ENCODE measurements at places on chromosomes 7 and 10. TPM values are rescaled to one million over a fixed set of nuclear protein-coding genes. Genes with fewer than 3 reads are reported as not detected.

DNA sequence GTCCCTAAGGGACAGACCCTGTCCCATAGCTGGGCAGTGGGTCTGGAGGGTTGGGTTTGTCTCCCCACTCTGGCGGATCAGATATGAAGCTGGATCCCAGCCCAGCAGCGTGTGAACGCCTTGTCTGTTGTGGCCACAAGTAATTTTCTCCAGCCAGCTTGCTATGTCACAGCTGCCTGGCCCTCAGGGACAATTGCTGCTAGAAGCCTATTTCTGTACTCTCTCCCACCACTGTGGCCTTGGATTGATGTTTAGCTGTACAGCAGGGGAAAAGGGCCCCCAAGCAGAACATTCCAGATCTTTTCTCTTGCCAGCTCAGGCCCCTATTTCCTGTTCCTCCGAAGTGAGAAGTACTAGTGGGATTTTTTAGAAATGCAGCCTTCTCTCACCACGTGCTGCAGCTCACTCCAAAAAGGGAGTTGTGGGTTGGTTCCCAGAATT is 53.5 kb upstream of the WAC start:
- DNase-seq, result no peak

DNA sequence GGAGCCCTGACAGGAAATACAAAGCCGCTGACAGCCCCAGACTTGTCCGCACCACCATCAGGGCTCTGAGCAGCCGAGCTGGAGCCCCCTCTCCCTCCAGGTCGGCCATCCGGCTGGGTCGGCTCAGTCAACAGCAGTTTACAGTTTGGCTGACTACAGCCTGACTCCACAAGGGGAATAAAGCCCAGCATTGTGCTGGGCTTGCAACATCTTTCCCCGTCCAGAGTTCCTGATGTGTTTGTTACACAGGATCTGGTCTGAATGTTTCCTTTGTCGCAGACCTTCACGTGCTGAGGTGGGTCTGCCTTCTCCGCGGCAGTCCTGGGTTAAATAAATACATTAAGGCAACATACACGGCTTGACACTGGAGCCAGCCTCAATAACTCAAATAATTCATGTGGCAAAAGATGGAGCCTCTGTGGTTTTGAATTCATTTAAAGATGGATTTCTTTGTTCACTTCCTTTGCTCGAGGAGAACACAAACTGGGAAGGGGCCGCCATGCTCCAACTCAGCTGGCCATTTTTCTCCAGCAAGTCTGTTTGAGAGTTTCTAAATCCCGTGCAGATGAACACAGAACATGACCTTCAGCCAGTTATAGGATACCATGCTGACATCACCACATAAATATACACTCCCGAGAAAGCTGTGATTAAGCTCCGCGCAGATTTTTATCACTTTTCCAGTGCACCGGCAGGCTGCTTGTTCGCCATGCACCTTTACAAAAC is 192.1 kb downstream of the WDR11 start:
- DNase-seq, result no peak

DNA sequence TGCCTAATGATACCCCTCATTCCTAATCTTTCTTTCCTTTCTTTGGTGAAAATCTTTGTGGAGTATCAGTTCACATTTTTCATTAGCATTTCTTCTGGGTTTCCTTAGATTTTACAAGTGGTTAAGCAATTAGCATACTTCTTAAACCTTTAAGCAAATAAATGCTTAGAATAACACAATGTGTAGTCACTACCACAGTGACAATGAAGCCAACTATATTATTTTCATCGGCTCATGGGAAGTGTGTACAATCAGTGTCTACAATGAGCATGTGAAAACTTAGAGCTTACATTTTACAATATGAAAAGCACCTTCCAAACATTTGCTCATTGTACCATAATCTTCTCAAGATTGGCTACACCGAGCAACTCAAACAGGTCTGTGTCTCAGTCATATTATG is 176.2 kb upstream of the PLXNA4 start:
- DNase-seq, result no peak

DNA sequence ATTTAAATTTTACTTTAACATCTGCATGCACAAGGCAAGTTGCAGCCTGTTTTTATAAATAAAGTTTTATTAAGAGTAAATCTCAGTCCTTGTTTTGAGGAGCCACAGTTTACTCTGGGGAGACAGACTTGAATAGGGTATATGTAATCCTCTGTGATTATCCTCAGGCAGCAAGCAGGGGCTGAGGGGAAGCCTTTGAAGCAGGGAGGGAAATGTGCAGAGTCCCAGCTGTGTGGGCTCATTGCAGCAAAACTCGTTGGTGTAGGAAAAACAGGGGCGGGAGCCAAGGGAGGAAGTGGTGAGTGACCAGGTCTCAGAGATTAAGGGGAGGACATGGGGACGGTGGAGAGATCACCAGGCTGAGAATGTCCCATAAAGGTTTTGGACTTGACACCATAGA is 34.3 kb upstream of the SMC3 start:
- DNase-seq, result no peak

The CPA1 gene
- total RNA-seq, result not detected

- DNase-seq, result peak; percentile 14
These were observed 150.2 kb downstream of the NSUN6 start for GRCh38 chr10:18501198-18501597.

The SEMA3D gene
- total RNA-seq, result not detected

The SDK1 gene
- 1.9 TPM for total RNA-seq

DNA sequence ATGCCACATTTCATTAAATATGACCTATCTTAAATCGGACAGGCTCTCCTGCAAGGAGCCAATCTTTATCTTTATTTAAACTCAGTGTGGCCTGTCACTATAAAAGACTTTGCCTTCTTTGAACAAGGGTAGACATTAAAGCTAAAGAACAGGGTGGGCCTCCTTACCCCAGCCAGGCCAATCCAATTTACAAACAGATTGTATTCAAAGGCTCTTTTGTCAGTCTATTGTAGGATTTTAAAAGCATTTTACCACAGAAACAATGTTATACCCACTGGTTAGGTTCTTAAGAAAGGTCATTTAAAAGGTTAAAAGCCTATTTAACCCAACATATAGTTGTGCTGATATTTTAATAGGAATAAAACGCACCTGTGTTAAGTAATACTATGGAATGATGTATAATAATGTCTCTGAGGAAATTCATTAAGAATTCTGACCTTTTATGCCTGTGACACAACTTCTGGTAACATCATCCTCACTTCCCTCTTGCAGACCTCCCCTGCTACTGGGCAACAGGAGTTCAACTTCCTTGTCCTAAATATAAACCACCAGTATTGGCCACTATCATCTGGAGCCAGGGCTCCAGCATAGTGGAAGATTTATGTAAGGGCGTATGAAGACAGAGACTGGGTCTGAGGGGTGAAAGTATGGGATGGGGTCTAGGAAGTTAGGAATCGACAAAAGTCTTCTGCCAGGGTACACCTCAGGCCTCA is 32.5 kb downstream of the MTERF1 start:
- DNase-seq, result no peak

The SYNPO2L gene
- total RNA-seq, result not detected

The TMEM139 gene
- 1.2 TPM for total RNA-seq

GRCh38 chr7:70635633-70636032 is 496.3 kb upstream of the GALNT17 start:
- no peak for DNase-seq

The SDHAF3 gene
- 30.2 TPM for total RNA-seq

The CYREN gene
- 40.5 TPM for total RNA-seq

GRCh38 chr7:77644774-77645173 is 51.5 kb upstream of the RSBN1L start:
- no peak for DNase-seq

DNA sequence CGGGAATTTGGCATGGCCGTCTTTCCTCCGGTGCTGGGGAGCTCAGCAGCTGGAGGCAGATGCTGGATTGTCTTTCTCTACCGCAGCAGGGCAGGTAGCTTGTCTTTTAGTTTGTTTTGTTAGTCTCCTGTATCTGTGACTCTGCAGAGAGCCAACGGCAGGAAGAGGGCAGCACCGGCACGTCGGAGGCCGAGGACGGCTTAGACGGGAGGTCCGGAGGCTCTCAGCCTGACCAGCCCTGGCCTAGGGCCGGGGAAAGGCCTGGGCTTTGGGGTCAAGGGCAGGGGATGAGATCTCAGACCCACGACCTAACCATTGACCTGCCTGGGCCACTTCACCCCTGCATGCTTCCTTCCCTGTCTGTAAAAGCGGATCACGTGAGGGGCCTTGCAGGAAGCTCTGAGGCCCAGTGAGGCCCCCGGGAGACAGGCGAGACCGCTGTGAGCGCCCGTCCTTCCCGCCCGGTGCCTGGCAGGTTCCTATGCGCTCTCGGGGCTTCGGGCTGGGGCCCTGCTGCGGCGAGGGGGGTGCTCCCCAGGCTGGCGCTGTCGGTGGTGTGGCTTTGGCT is 72.7 kb downstream of the LHPP start:
- peak; percentile 70 for DNase-seq

The CPXM2 gene
- not detected for total RNA-seq

The AKR1E2 gene
- 13.4 TPM for total RNA-seq

DNA sequence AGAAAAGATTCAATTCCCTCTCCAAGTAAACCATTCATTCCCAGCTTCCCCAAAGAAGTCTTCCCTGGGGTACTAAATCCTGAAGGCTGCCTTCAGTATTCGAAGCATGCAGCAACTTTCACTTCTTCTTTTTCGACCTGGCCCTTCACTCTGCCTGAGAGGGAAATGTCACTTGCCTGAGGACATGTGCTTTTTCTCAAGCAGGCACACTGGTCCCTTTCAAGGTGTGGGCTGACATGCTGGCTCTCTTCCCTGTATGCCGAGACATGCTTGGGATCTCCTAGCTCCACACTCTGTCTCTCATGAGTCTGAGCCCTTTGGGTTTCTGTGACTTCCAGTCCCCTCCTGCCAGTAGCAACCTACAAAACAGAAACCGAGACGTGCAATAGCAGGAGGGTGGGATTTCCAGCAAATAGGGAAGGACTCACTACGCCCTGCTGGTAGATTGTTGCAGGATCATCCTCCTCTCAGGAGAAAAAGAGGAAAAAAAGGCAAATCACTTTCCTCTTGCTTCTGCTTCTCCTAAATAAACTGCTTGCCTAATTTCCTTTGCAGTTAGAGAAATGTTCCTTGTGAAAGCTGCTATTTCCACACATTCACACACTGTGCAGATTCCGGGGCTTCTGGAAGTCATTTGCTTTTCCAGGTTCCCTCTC is 33.5 kb downstream of the FIGNL1 start:
- DNase-seq, result no peak
